Heart left ventricle (tissue), 16 donors: ENCODE measurements at places on chromosomes 12 and 14.

DNA sequence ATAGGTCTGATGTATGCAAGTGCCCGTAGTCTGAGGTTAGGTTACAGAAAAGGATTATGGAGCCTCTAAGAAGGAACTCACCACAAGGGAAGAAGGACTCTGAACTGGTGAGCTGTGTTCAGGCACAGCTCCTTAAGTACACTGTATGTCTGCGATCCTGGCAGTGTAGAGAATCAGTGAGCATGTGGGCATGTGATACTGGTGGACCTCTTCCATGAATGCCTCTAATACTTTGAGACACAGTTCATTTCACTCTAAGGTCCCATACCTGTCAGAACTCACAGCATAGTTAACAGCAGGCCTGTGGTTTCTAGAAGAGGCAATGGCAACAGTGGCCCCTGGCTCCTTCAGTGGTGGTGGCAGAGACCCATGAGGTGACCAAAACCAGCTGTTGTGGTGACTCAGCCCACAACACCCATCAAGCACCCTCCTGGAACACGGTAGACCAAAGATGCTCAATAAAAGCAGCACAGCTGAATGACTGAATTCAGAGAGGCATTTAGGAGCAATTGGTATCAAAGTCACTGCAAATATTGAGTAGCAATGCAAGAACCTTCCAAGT, 6.9 kb upstream of the OR6J1 start:
- DNase-seq: no peak

DNA sequence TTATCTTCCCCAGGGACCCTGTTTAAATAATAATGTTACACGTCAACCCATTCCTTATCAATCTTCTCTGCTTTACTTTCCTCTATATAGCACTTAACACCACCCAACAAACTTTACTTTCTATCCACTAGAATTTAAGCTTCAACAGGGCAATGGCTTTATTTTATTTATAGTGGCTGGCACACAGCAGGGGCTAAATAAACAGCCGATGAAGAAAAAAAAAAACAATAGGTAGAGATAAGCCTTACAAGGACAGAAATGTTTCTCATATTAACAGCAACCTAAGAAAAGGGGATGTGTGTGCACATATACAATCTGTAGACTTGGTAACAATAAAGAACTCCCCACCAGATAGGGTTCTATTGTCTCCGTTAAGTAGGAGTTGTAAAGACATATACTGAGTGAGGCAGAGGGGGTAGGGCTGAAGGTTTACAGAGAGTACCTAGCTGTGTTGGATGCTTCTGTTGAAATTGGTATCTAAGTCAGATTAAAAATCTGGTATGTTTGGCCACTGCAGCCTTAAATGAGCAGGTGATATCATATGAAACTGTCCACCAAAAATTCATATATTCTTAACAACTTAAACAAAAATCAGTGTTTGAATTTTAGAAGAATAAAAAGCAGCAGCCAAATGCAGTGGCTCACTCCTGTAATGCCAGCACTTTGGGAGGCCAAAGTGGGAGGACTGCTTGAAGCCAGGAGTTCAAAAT, 24.7 kb upstream of the AP4S1 start:
- no peak for DNase-seq

DNA sequence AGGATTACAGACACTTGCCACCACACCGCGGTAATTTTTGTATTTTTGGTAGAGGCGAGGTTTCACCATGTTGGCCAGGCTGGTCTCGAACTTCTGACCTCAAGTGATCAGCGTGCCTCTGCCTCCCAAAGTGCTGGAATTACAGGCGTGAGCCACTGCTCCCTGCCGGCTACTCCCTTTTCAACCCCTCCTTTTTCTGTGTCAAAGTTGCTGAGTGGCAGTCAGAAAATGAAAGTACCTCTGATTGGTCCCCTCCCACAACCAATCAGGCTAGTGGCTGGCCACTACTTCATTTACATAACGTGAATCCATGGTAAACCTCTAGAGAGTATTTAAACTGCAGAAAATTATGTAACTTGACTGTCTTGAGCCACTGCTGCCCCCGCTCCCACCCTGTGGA, 5.9 kb downstream of the RESF1 start:
- no peak for DNase-seq

GRCh38 chr12:69569236-69569635, 16.0 kb upstream of the CCT2 start:
- DNase-seq: no peak

GRCh38 chr12:63989301-63989845, 144.9 kb downstream of the SRGAP1 start:
- DNase-seq: no peak

- no peak for DNase-seq
Observed at GRCh38 chr12:4991373-4991772, 52.3 kb upstream of the KCNA5 start.

GRCh38 chr14:95683793-95684192, 2.4 kb upstream of the TCL1B start:
- DNase-seq: no peak

- no peak for DNase-seq
Observed at GRCh38 chr12:6218347-6218925, 18.2 kb downstream of the CD9 start.
